ENCODE measurements at places on chromosomes 7 and 10. TPM values are rescaled to one million over a fixed set of nuclear protein-coding genes. Genes with fewer than 3 reads are reported as not detected.

- H3K4me3 ChIP-seq, result no peak overlapping the region
- no peak for DNase-seq
- no peaks in the 10 kb centered on the region for H3K36me3 ChIP-seq
- no peak overlapping the region for H3K27ac ChIP-seq
Measured at GRCh38 chr7:92731335-92732063, 104.9 kb downstream of the CDK6 start.

DNA sequence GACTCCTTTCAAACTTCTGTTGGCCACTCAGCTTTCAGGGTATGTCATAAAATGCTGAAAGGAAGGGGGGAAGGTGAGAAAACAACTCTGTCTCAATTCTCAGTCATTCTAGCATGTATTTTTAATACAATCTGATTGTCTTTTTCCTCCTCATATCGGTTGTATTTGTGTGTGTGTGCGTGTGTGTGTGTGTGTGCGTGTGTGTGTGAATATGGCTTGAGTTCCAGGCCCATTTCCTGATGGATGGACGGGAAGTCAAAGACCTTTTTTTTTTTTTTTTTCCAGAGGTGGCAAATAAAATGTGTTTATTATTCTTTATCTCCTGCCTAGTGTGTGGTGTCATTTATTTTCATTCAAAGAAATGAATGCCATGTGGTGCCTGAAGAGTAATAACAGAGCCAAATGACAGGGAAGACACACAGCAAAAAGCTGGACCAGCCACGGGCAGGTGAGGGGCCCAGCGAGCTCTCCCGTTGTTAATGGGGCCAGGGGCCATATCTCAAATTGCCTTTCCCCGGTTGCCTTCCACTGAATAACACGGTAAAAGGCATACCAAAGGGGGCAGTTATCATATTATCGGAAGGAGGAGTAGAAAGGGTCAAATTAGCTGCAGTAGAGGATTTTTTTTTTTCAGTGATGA lies 3.1 kb upstream of the PLXNA4 start:
- H3K36me3 ChIP-seq, result no peaks in the 10 kb centered on the region
- no peaks in the 10 kb centered on the region for H3K4me1 ChIP-seq
- H3K4me3 ChIP-seq, result no peak overlapping the region
- H3K27me3 ChIP-seq, result no peaks in the 10 kb centered on the region

DNA sequence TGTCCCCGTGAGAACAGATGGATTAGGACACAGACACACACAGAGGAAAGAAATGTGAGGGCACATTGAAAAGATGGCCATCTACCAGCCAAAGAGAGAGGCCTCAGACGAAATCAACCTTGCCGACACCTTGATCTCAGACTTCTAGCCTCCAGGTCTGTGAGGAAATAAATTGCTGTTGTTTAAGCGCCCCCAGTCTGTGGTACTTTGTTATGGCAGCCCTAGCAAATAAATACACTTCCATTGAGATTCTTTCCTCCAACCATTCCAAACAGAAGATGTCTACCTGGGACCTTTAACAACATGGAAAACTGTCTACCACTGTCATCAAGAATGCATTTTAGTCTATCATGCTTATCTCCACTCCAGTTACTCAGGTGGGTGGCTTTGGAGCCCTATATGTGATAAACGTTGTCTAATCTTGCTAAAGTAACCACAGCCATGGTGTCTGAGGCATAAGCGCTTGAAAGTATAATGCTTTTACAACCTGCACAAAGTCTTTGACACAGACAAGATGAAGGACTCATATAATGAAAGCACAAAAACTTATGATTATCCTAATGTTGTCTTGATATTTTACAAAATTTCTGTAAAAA lies 244.3 kb downstream of the MTERF1 start:
- H3K4me3 ChIP-seq, result no peak overlapping the region
- no peaks in the 10 kb centered on the region for H3K36me3 ChIP-seq
- no peaks in the 10 kb centered on the region for H3K27me3 ChIP-seq
- H3K4me1 ChIP-seq, result no peaks in the 10 kb centered on the region
- H3K27ac ChIP-seq, result no peak overlapping the region

DNA sequence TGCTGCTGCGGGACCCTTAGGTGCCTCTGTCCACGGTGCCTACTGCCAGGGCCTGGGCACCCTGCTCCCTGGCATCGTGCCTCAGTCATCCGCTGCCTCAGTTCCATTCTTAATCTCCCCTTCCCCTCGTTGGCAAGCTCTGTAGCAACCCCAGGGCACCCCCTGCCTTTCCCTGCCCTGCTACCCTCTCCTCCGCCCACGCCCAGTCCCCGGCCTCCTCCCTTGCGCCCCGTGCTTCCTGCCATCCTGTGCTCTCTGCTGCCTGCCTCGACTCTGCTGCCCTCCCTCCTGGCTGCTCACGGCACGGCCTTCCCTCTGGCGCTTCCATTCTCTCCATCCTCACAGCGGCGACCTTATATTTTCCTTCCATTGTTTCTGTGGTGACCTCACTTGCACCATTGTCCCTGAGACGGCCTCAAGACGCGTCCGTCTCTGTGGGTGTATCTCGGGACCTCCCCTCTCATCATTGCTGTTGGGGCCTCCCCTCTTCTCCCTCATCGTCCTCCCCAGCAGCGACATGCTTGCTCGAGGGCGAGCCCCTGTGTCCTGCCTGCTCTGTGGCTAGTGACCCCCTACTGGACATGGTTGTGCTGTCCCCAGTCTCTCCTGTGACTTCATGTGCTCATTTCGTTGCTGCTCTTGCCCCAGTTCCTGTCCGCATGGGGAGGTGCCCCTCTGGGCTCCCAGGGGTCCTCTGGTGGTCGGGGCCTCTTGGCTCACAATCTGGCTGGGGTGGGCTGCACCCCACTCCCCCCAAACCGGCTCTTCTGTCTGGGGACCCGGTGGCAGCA lies 35.3 kb downstream of the AGAP3 start:
- no peaks in the 10 kb centered on the region for H3K27me3 ChIP-seq
- peaks cover 8% of the 10 kb centered on the region for H3K4me1 ChIP-seq
- no peak overlapping the region for H3K27ac ChIP-seq
- H3K36me3 ChIP-seq, result no peaks in the 10 kb centered on the region
- H3K4me3 ChIP-seq, result no peak overlapping the region
- DNase-seq, result no peak

GRCh38 chr10:80461208-80462183 lies 7.4 kb downstream of the TSPAN14 start:
- H3K27ac ChIP-seq, result peak overlapping the region; percentile 82
- H3K27me3 ChIP-seq, result no peaks in the 10 kb centered on the region

DNA sequence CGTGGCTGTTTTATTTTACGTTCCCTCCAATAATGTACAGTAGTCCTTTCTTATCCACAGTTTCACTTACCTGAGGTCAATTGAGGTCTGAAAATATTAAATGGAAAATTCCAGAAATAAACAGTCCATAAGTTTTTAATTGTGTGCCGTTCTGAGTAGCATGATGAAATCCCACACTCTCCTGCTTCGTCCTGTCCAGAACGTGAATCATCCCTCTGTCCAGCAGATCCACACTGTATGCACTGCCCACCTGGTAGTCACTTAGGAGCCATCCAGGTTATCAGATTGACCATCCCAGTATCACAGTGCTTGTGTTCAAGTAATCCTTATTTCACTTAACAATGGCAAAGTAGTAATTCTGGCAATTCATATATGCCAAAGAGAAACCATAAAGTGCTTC lies 46.3 kb downstream of the STARD3NL start:
- H3K36me3 ChIP-seq, result no peaks in the 10 kb centered on the region
- no peaks in the 10 kb centered on the region for H3K4me1 ChIP-seq
- H3K27me3 ChIP-seq, result no peaks in the 10 kb centered on the region

GRCh38 chr10:34962866-34963265 lies 127.3 kb downstream of the CUL2 start:
- DNase-seq, result no peak
- no peaks in the 10 kb centered on the region for H3K36me3 ChIP-seq
- H3K4me1 ChIP-seq, result peaks cover 5% of the 10 kb centered on the region

GRCh38 chr7:92973293-92973731 lies 136.9 kb upstream of the CDK6 start:
- no peaks in the 10 kb centered on the region for H3K4me1 ChIP-seq
- no peak overlapping the region for H3K27ac ChIP-seq
- DNase-seq, result no peak
- H3K27me3 ChIP-seq, result no peaks in the 10 kb centered on the region

GRCh38 chr10:121490871-121491519 lies 107.2 kb downstream of the FGFR2 start:
- DNase-seq, result peak; percentile 65
- H3K27me3 ChIP-seq, result no peaks in the 10 kb centered on the region
- H3K36me3 ChIP-seq, result no peaks in the 10 kb centered on the region
- no peak overlapping the region for H3K4me3 ChIP-seq
- H3K27ac ChIP-seq, result no peak overlapping the region

GRCh38 chr10:96902731-96903358 lies 70.7 kb downstream of the LCOR start:
- H3K36me3 ChIP-seq, result no peaks in the 10 kb centered on the region
- no peak for DNase-seq
- H3K4me1 ChIP-seq, result peaks cover 3% of the 10 kb centered on the region
- no peak overlapping the region for H3K4me3 ChIP-seq
- no peaks in the 10 kb centered on the region for H3K27me3 ChIP-seq

GRCh38 chr7:623464-623863 lies 103.0 kb upstream of the DNAAF5 start:
- DNase-seq, result no peak
- no peaks in the 10 kb centered on the region for H3K36me3 ChIP-seq

GRCh38 chr10:3474266-3474665 lies 301.7 kb upstream of the PITRM1 start:
- H3K4me1 ChIP-seq, result peaks cover 9% of the 10 kb centered on the region
- no peak overlapping the region for H3K27ac ChIP-seq

DNA sequence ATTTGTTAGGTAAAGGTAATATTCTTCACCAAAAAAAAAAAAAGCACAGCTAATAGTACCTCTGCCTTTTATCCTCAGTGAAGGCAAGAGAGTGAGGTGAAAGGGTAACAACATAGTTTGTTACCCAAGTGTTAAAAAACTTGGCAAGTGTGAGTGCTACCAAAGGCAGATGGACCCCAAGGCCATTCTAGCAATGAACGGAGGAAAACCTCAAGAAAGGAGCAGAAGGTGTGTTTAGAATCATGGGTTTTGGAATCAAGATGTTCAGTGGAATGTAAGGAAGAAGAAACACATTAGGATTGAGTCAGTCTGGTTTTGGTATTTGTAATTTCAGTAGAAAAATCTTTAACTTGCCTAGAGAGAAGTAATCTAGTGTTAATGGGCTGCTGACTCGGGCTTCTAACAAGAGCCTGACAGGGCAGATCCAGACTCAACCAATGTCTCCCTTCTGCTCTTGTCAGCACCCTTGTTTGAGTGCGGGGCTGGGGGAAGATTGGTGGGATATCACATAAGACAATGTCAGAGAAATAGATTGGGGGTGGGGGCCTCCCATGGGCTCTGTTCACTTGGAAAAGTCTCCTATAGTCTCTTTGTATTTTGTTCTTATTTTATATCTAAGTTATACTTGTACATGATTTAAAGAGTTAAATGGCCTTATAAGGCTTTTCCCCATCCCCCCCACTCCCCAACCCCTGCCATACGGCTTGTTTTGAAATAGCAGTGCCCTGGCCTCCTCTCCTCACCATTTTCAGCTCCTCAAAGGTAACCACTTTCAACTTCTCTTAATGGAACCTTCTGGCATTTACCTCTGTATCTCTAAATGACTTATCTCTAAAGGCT lies 44.4 kb downstream of the SCD start:
- no peak for DNase-seq
- no peaks in the 10 kb centered on the region for H3K27me3 ChIP-seq
- no peak overlapping the region for H3K4me3 ChIP-seq
- peaks cover 16% of the 10 kb centered on the region for H3K4me1 ChIP-seq
- H3K36me3 ChIP-seq, result no peaks in the 10 kb centered on the region

DNA sequence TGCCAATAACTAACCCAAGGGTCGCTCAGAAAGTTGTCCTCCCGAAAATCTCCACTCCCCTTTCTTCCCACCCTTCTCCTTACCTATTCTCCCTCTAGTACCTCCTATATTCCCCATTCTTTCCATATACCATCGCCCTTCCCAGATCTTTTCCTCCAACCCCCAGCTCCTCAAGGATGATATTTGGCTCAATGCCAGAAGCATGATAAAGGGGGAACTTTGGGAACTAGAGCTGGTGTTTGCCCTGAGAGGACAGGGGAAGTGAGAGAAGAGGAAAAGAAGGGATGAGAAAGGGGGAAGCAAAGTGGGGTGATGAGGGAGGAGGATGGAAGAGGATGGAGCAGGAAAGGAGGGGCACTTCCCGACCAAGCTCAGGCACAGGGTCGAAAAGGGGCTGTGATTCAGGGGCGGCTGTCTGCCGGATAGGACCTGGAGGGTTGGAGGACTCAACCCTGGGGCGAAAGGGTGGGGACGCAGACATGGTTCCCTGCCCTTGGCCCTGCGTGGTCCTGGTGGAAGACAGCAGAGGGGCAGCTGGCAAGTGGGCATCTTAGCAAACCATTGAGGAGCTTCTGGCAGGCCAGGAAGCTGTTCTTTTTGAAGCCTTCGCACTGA lies 1.8 kb downstream of the OIT3 start:
- peaks cover 2% of the 10 kb centered on the region for H3K4me1 ChIP-seq
- H3K27me3 ChIP-seq, result no peaks in the 10 kb centered on the region
- H3K4me3 ChIP-seq, result no peak overlapping the region

GRCh38 chr7:81457852-81458522 lies 311.9 kb downstream of the HGF start:
- no peak overlapping the region for H3K4me3 ChIP-seq
- no peak overlapping the region for H3K27ac ChIP-seq
- H3K4me1 ChIP-seq, result no peaks in the 10 kb centered on the region
- H3K36me3 ChIP-seq, result no peaks in the 10 kb centered on the region
- peaks cover 3% of the 10 kb centered on the region for H3K27me3 ChIP-seq
- no peak for DNase-seq

DNA sequence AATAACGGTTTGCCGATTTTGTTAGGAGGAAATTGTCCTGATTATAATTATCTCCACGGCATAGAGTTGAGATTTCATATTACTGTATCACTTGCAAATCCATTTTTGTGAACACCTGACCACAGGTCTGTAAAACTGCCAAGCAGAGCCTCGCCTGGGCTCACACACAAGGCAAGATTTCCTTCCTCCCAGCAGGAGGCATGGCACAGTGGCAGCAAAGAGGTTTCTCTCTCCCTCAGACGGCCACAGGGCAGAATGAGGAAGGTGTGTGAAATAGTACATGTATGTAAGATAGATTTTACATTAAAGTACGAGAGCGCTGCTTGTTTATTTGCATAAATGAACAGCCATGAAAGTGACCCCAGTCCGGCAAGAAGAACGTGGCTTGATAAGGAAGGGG lies 130.1 kb downstream of the CELF2 start:
- no peak overlapping the region for H3K4me3 ChIP-seq
- no peaks in the 10 kb centered on the region for H3K27me3 ChIP-seq
- no peak for DNase-seq
- peaks cover 24% of the 10 kb centered on the region for H3K4me1 ChIP-seq
- no peak overlapping the region for H3K27ac ChIP-seq

NUTM2B gene
- total RNA-seq, result 0.36 TPM

DIP2C gene
- total RNA-seq, result 13.9 TPM

CUL2 gene
- 14.1 TPM for total RNA-seq

ACTL6B gene
- not detected for total RNA-seq

TRIM74 gene
- 0.30 TPM for total RNA-seq

HHEX gene
- 4.2 TPM for total RNA-seq

PDE1C gene
- 5.4 TPM for total RNA-seq
